ENCODE measurements at places on chromosomes 12 and 14. TPM values are rescaled to one million over a fixed set of nuclear protein-coding genes. Genes with fewer than 3 reads are reported as not detected.

NYNRIN gene
- polyA plus RNA-seq, result 5.7 TPM

BATF gene
- polyA plus RNA-seq, result not detected

CLEC9A gene
- polyA plus RNA-seq, result not detected

EAPP gene
- polyA plus RNA-seq, result 112 TPM

HOXC10 gene
- polyA plus RNA-seq, result not detected

CHST11 gene
- 14.5 TPM for polyA plus RNA-seq

C1R gene
- polyA plus RNA-seq, result 1.7 TPM

SLC17A8 gene
- polyA plus RNA-seq, result 0.22 TPM

CARMIL3 gene
- polyA plus RNA-seq, result 49.3 TPM

RAB5B gene
- 43.9 TPM for polyA plus RNA-seq

NEUROD4 gene
- not detected for polyA plus RNA-seq

SPTSSA gene
- polyA plus RNA-seq, result 16.0 TPM

NPFF gene
- not detected for polyA plus RNA-seq

CELA1 gene
- polyA plus RNA-seq, result not detected

THAP2 gene
- 15.8 TPM for polyA plus RNA-seq

ALDH1L2 gene
- 1.0 TPM for polyA plus RNA-seq

KRT2 gene
- not detected for polyA plus RNA-seq

OR4K13 gene
- not detected for polyA plus RNA-seq

MIP gene
- not detected for polyA plus RNA-seq

AQP5 gene
- not detected for polyA plus RNA-seq

VWF gene
- polyA plus RNA-seq, result not detected

BCDIN3D gene
- polyA plus RNA-seq, result 11.0 TPM

ANKRD33 gene
- not detected for polyA plus RNA-seq

KLHL33 gene
- not detected for polyA plus RNA-seq

SMARCC2 gene
- polyA plus RNA-seq, result 93.2 TPM

GSC gene
- polyA plus RNA-seq, result not detected

TAS2R42 gene
- polyA plus RNA-seq, result not detected

STRN3 gene
- 56.2 TPM for polyA plus RNA-seq

HOXC12 gene
- not detected for polyA plus RNA-seq

ART4 gene
- not detected for polyA plus RNA-seq

IKZF4 gene
- polyA plus RNA-seq, result 5.0 TPM

CPM gene
- not detected for polyA plus RNA-seq

TAS2R46 gene
- not detected for polyA plus RNA-seq

PPP4R4 gene
- polyA plus RNA-seq, result 4.8 TPM

GPRC5D gene
- not detected for polyA plus RNA-seq

BCL2L14 gene
- not detected for polyA plus RNA-seq

HVCN1 gene
- not detected for polyA plus RNA-seq

PAPLN gene
- 0.08 TPM for polyA plus RNA-seq

SLC2A14 gene
- not detected for polyA plus RNA-seq

FLRT2 gene
- polyA plus RNA-seq, result 5.1 TPM

ANO4 gene
- 11.1 TPM for polyA plus RNA-seq

SLC35F4 gene
- 21.0 TPM for polyA plus RNA-seq

TRIM9 gene
- polyA plus RNA-seq, result 15.9 TPM

USP15 gene
- 113 TPM for polyA plus RNA-seq

Measured in neural cell (in vitro differentiated cells).